Posterior cingulate gyrus (tissue), 11 donors: ENCODE measurements at places on chromosomes 5 and 9.
A peak's percentile ranks its signal among the peaks of the same experiment; 100 is the strongest.

DNA sequence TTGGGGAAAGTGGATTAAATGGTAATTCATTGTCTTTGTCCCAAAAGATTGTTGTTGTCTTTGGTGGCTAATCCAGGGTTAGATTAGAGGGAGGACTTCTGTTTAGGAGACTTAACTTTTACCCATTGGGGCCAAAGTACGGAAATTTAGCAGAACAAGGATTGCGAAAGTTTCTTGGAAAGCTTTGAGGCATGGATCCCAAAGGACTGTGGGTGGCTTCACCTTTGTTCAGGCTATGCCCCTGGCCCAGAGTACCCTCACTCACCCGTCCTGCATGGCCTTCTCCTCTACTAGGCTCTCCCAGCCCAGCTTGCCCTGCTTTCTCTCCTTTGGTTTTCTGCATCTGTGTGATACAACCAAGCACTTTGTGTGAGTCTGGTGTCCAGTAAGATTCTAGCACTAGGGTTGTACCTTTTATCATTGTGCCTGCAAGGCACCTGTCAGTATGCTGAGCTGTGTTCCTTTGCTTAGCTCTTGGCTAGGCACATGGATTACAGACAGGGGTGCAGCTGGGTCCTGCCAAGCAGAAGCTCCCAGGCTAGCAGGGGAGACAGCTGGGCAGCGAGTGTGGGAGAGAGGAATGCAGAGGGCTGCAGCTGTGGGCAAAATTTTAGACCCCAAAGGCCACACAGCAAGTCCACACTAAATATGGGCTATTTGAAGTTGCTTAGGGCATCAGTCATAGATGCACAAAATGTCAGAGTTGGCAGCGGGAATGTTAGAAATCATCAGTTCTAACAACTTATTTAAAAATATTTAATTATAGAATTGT is 3.2 kb downstream of the PPARGC1B start:
- DNase-seq: no peak

DNA sequence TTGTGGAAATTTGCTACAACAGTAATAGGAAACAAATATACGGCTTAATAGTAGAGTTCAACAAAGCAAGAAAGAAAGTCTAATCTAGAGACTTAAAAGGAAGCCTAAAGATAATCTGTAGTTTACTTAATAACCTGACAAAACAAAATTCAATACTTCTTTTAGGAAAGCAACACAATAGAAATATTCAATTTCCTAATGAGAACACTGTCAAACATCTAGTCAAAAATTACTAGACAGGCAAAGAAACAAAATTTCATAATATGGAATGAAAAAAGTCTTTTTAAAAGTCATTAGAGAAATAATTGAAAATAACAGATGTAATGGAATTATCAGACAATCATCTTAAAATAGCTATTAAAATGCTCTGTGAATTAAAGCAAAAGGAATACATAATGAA is 692.5 kb upstream of the ADAMTS16 start:
- no peak for DNase-seq

- no peak for DNase-seq
Observed at GRCh38 chr5:36462295-36463021, 143.9 kb upstream of the SLC1A3 start.

DNA sequence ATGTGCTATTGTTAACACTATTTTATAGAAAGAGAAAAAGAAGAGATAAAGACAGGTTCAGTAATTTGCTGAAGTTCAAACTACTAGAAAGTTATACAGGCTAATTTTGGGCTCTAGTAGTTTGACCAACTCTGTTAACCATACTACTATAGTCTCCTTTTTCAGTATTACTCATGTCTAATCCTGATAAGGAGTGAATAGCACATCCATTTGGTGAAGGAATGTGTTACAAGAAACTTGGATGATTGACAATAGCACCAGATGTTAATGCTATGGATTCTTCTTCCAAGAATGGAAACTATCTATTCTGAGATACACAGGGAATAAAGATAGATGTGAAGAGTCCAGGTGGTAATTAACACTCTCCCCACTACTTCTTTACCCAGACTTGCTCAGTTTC is 677.3 kb downstream of the PRELID2 start:
- DNase-seq: no peak

- no peak for DNase-seq
Observed at GRCh38 chr5:147418613-147419012, 91.3 kb downstream of the DPYSL3 start.

DNA sequence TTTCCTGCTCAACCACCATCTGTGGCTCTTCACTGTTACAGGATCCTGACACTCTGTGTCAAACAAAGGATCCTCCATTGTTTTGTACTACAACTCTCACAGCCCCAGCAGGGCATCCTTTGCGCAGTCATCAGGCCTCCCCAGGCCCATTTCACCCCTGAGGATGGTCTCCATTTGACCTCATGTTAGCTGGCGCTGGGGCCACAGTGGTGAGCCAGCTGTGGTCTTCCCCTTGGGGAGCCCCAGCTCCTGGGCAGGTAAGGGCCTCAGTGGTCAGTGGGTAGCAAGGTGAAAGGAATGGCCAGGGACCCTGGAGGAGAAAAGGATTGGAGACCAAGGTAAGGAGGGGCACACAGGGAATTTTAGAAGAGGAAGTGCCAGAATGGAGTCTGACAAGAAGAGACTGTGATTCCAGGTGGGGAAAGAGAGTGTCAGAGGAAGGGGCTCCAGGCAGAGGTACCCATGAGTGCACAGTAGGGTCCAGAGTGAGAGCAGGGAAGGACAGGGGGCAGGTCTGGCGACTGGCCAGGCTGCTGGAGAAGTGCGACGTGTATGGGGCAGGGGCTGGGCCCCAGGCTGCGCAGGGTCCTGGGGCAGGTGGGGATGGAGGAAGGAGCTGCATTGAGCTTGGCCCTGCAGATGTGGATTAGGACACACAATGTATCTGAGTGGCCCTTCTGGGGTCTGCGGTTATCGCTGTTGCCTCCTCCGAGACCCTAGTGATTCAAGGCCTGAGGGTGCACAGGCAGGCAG is 109.9 kb downstream of the PHF2 start:
- peak; percentile 62 for DNase-seq

- no peak for DNase-seq
Observed at GRCh38 chr9:76114144-76114543, 223.7 kb downstream of the PCSK5 start.

GRCh38 chr5:43312699-43313034 is 545 bp downstream of the HMGCS1 start:
- DNase-seq: no peak

DNA sequence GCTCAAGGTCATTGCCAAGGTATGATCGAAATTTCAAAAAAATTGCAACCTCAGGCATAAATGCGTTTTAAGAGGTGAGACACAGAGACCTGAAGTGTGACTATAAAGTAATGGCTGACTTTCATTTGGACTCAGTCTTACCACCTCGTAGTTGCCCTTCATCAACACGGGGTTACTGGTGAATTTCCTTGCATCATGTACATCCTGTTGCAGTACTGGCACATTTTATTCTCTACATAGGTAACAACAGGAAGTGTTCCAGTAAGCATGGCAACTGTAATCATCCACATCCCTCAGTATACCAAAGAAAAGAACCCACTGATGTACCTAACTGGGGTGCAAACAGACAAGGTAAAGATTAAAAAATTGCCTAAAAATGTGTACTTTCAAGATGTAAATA is 29.3 kb downstream of the MOCS2 start:
- no peak for DNase-seq

DNA sequence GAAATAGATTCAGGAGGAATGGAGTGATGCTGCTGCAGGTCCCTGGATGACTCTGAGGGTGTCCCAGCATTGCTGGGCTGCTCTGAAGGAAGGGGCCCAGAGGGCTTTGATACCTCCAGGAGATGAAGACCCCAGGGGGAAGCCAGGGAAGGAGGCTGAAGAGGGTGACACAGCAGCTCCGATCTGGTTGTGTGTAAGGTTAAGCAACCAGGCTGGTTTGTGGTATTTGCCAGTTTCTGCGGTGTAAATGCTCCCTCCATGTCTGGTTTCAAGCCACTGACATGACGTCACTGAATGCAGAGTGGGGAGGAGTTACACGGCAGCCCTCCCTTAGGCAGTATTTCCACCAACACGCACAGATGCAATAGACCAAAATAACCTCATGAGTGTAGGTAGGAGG is 40.0 kb upstream of the ORM1 start:
- DNase-seq: no peak
